Forelimb muscle (tissue), 1 donor: ENCODE measurements at places on chromosomes 6 and 20. TPM values are rescaled to one million over a fixed set of nuclear protein-coding genes. Genes with fewer than 3 reads are reported as not detected.

DNA sequence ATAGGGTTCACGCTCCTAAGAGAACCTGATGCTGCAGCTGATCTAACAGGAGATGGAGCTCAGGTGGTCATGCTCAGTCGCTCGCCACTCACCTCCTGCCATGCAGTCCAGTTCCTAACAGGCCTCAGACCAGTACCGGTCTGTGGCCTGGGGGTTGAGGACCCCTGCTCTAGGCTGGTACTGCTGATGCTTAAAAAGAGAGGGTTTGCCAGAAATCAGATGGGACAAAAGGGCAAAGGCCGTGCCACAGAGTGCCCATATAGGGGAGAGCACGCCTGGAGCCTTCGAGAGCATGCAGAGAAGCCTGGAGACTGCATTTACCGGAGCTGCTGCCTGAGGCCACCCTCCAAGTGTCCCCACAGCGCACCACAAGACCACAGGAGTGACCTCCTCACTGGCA, 75.5 kb downstream of the PTPN1 start:
- no peak for DNase-seq

- DNase-seq: no peak
Observed at GRCh38 chr20:56345911-56346310, 12.9 kb upstream of the FAM210B start.

- DNase-seq: no peak
Observed at GRCh38 chr6:161961796-161962195, 687.9 kb upstream of the AGPAT4 start.

DNA sequence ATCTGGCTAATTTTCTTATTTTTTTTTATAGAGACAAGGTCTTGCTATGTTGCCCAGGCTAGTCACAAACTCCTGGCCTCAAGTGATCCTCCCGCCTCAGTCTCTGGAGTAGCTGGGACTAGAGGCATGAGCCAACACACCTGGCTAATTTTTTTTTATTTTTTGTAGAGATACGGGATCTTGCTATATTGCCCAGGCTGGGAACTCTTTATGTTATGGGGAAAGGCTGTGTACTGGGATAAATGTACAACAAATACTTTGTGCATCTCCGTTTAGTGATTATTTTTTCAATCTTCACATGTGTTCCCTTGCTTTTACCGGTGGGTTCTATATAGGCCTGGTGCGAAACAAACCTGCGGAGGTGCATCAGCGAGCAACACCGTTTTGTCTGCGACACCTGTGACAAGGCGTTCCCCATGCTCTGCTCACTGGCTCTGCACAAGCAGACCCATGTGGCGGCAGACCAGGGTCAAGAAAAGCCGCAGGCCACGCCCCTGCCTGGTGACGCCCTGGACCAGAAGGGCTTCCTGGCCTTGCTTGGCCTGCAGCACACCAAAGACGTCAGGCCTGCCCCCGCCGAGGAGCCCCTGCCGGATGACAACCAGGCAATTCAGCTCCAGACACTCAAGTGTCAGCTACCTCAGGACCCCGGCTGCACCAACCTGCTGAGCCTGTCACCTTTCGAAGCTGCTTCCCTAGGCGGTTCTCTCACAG, 84.2 kb downstream of the SSR1 start:
- no peak for DNase-seq

GRCh38 chr6:121688974-121689373, 253.5 kb downstream of the GJA1 start:
- no peak for DNase-seq

- no peak for DNase-seq
Observed at GRCh38 chr6:91193446-91193845, 606.6 kb upstream of the MAP3K7 start.

GRCh38 chr6:125013938-125014660, 51.9 kb downstream of the RNF217 start:
- DNase-seq: no peak

DNA sequence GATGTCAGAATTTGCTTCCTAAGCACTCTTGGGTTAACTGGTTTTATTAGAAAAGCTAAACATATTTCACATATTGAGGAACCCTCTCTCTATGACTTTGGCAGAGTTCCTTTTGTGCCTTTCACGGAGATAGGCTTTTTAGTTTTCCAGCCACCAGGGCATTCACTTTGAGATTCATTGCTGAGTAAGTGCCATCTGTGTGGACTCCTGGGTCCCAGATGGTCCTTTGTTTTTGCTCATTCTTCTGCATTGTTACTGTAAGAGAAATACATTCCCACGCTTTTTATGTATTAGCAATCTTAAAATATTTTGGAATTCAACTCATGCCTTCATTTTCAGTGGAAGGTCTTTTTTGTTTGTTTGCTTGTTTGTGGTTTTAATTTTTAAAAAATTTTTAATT, 76.3 kb upstream of the PHACTR2 start:
- DNase-seq: no peak

DNA sequence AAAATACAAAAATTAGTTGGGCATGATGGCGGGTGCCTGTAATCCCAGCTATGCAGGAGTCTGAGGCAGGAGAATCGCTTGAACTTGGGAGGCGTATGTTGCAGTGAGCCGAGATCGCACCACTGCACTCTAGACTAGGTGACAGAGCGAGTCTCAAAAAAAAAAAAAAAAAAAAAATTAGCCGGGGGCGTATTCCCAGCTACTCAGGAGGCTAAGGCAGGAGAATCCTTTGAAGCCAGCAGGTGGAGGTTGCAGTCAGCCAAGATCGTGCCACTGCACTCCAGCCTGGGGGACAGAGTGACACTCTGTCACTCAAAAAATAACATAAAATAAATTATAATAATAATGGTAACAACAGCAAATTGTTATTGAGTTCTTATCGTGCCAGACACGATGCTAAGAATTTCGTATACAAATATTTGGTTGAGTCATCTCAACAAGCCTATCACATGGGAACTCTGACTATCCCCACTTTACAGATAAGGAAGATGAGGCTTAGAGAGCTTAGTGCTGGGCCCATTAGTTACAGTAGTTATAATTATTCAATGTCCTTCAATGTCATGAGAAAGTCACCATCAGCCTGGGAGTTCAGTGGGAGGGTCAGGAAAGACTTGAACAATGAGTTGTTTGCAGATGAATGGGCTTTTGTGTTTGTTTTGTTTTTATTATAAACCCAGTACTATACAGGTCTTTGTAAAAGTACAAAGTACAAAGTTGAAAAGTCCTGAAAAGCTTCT, 19.4 kb downstream of the C6orf15 start:
- no peak for DNase-seq

GRCh38 chr6:111096246-111096645, 8.9 kb downstream of the SLC16A10 start:
- DNase-seq: no peak

GRCh38 chr6:119350202-119350951, 816 bp upstream of the MAN1A1 start:
- peak; percentile 70 for DNase-seq

DNA sequence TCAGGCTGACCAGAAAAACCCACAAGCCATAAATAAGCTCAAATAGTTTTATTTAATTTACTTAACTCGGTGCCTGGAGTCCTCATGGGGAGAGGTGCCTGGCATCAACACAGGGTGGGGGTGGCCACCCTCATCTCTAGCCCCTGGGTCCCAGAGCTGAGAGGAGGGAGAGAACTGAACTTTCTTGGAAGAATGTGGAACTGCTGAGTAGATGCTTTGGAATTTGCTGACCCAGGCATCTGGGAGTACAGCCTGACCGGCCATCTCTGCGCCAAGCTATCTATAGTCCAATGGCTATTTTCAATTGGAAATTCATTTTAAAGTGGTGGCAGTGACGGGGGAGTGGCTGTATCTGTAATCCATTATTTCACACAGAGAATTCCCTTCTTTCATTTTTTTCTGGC, 104.8 kb downstream of the CDH26 start:
- no peak for DNase-seq

DNA sequence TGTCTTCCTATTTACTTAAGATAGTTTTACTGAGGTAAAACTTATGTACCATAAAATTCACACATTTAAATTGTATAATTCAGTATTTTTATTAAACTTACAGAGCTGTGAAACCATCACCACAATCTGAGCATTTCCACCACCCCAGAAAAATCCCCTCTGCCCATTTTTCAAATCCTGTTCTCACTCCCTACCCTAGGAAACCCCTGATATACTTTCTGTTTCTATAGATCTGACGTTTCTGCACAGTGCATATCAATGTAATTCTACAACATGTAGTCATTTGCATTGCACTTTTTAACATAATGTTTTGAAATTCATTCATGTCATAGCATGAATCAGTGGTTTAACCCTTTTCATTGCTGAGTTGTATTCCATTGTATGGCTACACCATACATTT, 96.7 kb upstream of the OPRM1 start:
- DNase-seq: no peak

- no peak for DNase-seq
Observed at GRCh38 chr20:33790566-33790965, 20.6 kb upstream of the CHMP4B start.

DNA sequence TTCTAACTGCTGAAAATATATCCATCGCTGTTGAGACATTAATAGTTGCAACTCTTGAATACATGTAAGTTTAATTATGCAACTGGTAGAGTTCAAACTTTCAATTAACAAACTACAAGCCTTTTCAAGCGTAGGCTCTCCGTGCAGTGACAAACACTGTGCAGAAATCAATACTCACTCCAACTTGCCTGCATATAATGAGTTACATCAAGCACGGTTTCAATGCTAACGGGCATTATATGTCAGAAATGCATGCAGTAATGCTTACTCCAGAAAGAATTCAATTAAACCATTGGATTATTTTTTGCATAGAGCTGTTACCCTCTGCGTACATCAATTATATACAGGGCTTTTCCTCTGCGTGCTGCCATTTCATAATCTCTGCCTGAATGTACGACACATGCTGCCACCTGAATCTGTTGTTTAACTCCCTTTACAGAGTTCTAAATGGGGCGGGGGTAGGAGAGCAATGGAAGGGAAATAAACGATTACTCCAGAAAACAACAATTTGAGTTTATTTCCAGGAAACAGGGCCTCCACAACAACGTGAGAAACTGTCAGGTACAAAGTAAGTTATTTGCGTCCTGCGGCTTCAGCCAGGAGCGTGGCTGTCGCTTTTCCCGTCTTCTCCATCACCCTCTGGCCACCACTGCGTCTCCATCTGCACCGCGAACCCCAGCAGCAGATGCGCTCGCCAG, 1.8 kb downstream of the PTPRK start:
- DNase-seq: no peak

DNA sequence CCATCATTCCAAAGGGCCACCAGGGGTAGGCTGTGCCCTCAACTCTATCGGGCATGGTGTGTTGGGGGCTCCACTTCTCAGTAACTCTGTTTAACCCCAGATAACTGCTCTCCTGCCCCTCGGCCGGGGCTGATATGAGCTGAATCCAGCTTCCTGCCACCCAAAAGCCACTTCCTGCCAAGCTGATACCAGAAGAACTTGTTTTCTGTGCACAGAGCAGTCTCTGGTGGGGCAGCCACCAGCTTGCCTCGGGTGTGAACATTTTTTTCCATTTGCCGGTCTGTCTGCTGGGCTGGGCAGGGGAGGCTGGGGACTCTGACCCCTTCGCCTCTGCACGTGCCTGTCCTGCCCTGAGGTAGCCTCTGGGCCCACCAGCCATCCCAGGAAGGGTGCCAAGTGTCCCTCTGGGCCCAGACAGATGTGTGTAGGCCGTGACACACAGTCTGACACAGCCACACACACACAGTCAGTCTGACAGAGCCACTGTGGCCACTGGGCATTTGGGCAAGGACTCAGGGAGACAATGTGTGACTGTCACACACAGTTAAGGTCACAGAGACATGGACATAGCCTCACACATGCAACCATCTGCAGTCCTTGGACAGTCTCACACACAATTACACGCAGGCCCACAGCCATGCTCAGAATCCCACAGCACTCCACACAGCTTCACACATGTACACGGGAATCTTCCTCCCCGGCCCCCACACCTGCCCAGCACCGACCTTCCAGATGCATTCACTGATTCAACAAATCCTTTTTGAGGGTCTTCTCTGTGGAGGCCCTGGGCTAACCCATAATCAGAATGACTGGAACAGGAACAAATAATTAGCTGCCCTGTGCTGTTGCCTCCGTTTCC, 45.1 kb downstream of the NOL4L start:
- DNase-seq: no peak

GRCh38 chr20:62363920-62364851, 2.9 kb downstream of the LAMA5 start:
- no peak for DNase-seq

GRCh38 chr6:144294016-144294415, 8.9 kb downstream of the UTRN start:
- no peak for DNase-seq

GRCh38 chr6:148265054-148265453, 77.6 kb upstream of the SASH1 start:
- DNase-seq: no peak

GRCh38 chr6:15284743-15285142, 38.9 kb downstream of the JARID2 start:
- no peak for DNase-seq

DNA sequence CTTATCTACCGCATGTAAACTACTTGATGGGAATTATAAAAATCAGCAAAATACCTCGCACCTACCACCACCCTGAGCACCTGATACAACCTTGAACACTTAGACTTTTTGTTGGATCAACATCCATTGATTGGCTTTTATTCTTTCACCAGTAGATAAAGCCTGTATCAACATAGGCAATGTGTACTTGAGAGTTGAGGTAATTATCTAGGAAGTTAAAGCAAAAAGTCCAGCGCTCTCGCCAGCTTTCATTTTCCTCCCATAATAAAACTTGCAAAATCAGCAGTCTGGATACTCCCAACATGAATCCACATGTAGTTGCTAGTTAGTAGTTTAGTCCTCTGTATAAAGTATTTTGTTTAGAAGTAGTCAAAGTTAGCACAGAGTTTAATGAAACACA, 132.0 kb upstream of the PRDM1 start:
- no peak for DNase-seq

DNA sequence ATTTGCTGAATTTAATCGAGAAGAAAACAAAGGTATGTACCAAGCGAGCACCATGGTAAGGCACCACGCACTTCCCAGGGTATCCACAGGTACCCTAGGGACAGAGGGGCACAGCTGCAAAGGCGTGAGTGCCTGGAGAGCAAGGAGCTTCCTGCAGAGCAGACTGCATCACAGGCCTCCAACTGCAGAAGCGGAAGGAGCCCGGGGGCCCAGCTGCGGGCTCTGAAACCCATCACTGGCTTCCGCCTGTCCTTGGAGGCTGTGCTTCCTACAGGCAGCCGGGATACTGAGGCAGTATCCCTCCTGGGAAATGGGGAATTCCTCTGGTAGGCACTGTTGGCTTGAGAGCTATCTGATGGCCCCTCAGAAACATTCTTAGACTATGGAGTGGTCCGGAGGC, 217.4 kb upstream of the GMDS start:
- no peak for DNase-seq

Gene MROH8
- 6.2 TPM for polyA plus RNA-seq

Gene RFX6
- polyA plus RNA-seq: not detected

Gene DEFB124
- polyA plus RNA-seq: 1.3 TPM

Gene ENPP3
- 0.59 TPM for polyA plus RNA-seq

Gene HCK
- 3.5 TPM for polyA plus RNA-seq

Gene ID4
- polyA plus RNA-seq: 3.4 TPM

Gene KIAA1755
- 8.1 TPM for polyA plus RNA-seq

Gene DSP
- 2.4 TPM for polyA plus RNA-seq

Gene SNAP91
- polyA plus RNA-seq: 1.8 TPM

Gene PEX3
- 13.0 TPM for polyA plus RNA-seq

Gene BNIP5
- 0.09 TPM for polyA plus RNA-seq

Gene MUCL3
- not detected for polyA plus RNA-seq
